ENCODE measurements at places on chromosomes 16 and 17.

- no peak for DNase-seq
Observed at GRCh38 chr17:9056566-9056965, 35.3 kb downstream of the NTN1 start.

GRCh38 chr16:76583466-76583865 lies 306.3 kb downstream of the CNTNAP4 start:
- DNase-seq, result no peak

GRCh38 chr17:28519236-28519635 lies 13.1 kb downstream of the FOXN1 start:
- DNase-seq, result no peak

- DNase-seq, result peak; percentile 96
Observed at GRCh38 chr17:1648963-1649843, 463 bp downstream of the RILP start.

- DNase-seq, result peak; percentile 69
Observed at GRCh38 chr17:1060991-1061390, 64.1 kb downstream of the TIMM22 start.

GRCh38 chr16:19410435-19411171 lies 7.1 kb upstream of the TMC5 start:
- no peak for DNase-seq

DNA sequence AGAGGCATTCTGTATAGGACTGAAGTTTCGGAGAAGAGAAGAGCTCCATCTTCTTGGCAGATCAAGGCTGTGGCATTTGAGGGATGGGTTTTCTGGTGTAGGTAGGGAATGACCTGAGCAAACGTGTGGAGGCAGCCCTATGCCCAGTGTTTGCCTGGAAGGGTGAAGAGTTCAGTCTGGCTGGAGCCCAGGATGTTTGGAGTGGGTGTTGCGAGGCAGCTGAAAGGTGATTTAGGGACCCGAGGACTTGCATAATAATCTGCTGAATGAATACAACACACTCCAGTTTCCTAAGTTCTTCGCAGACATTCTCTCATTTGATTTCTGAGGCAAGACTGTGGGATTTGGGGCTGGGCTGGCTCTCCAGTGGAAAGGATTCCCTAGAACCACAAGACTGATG lies 186.2 kb downstream of the CYLD start:
- DNase-seq, result no peak

GRCh38 chr17:28338056-28338768 lies 2.7 kb downstream of the TNFAIP1 start:
- DNase-seq, result peak; percentile 83

- no peak for DNase-seq
Observed at GRCh38 chr17:6575596-6575988, 19.2 kb upstream of the PITPNM3 start.

DNA sequence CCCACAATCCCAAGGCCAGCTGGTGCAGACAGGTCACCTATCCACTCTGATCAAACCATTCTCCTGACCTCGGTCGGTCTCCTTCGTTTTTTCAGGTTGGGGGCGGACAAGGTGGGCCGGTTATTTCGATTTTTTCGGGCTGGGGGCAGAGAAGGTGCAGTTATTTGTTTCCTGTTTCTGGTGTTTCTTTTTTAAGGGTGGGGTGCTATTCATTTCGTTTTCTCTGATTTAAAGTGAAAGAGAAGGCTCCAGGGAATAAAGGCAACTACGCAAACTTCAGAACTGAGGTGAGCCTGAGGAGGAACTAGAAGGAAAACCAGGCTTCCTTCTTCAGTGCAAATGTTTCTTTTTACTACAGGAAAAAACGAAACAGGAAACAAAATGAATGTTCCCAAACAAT lies 64.8 kb downstream of the ANKRD11 start:
- DNase-seq, result no peak

DNA sequence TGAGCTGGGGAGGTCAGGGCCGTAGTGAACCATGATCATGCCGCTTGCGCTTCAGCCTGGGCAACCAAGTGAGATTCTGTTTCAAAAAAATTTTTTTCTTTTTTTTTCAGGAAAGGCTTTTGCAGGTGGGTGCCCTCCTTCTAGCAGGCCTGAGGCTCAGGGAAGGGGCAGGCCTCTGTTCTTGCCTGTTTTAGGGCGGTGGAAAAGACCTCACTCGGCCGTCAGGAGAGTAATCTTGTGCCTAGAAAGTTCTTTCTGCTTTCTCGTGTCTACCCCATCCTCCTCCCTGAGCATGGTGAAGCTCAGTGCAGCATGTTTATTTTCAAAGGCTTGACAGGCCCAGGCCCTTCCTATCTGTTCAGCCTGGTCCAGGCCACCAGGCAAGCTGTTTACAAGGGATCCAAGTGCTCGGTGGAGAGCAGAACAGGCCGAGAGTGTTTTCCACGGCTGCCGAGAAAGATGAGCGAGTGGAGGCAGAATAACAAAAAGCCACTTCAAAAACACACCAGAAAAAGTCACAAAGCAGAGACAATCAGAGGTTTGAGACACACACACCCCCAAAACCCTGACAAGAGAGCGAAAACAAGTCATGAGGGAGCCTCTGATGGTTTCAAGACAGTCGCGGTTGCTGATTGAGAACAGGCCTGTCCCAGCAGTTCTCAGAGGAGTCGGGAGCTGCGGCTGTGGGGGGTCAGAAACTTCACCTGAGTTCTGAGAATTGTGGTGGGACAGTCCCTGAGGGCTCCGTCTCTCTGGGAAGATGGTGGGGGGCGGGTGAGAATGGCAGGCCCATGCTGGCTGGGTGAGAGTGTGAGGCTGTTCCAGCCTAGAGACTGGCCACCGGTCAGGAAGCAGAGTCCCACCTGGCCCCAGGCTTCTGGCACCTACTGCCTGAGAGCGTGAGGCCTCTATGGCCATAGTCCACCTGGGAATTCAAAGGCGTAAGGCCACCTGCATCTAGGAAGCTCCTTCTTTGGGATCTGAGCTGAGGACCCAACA lies 37.5 kb upstream of the CCR7 start:
- DNase-seq, result no peak

GRCh38 chr17:37117373-37118142 lies 168.8 kb downstream of the AATF start:
- no peak for DNase-seq

DNA sequence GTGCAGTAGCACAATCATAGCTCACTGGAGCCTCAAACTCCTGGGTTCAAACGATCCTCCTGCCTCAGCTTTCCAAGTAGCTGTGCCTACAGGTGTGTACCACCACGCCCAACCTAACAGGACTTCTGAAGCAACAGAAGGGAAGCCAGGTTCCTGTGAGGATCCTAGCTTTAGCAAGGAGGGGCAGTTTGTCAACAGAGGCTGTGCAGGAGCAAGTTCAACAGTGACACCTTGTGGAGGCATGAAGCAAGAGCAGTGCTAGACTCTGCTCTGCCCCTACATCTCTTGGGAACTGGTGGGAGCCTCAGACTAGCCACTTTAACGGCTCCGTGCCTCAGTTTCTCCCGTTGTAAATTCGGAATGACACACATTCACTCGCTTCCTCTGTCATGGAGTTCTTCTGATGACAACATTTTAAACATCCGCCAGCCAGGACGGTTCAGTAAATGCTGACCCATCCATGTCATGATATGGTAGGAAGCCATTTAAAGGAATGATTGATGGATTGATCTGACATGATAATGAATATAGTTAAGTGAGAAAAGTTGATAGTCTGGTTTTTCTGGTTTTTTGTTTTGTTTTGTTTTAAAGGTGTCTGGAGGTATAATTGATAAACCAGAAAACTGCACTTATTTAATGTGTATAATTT lies 218.7 kb downstream of the MRTFB start:
- DNase-seq, result no peak
